ENCODE measurements at places on chromosomes 4 and X.

DNA sequence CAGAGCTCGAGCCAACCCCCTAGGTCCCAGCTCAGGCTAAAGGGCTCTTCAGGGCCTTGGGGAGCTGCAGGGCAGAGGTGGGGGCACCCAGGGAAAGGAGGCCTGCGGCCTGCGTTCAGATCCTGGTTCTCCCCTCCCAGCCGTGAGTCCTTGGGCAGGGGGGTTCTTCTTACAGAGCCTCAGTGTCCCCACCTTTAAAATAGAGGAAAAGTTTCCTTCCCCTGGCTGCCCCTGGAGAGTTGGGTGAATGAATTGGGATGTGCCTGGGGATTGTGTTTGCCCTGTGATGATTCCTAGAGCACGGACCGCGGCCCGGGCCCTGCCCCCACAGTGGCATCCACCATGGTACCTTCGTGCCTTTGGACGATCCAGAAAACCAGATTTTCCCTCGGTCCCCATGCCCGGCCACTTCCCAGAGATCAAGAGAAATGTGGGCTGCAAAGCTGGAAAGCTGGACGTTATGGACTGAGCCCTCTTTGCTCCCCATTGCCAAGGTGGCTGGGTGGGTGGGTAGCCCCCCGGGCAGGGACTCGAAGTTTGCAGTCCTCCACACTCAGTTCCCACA lies 11.4 kb downstream of the HTRA3 start:
- no peak for DNase-seq

- DNase-seq = no peak
Measured at GRCh38 chr4:138249132-138249531, 7.0 kb upstream of the SLC7A11 start.

DNA sequence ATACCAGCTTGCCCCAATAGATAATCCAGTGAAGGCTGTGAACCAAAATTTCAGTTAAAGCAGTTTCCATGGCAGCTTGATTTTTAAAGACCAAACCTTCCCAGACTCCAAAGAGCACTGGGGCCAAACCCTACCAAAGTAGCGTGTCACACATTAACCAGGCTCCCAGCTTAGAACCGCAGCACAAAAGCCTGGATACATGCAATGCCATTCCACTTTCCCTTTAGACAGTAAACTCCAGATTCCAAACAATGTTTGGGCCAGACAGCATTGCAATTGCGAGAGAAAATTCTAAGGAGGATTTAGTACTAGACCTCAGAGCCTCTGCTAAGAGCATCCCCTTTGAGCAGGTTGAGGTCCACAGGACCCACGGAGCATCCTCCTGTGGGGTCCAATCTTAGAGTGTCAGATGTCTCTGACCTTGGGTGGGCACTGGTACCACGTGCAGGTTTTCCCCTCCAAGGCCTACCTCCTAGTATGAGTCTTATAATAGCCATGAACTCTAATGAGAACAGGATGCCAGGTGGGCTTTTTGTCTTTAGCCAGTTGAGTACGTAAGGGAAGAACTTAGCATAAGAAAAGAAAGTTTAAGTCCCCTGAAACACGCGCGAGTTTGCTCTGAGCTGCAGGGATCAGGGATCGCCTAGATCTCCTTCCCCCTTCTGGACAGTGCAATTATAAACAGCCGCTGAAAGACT lies 38.8 kb downstream of the MGARP start:
- DNase-seq = no peak

DNA sequence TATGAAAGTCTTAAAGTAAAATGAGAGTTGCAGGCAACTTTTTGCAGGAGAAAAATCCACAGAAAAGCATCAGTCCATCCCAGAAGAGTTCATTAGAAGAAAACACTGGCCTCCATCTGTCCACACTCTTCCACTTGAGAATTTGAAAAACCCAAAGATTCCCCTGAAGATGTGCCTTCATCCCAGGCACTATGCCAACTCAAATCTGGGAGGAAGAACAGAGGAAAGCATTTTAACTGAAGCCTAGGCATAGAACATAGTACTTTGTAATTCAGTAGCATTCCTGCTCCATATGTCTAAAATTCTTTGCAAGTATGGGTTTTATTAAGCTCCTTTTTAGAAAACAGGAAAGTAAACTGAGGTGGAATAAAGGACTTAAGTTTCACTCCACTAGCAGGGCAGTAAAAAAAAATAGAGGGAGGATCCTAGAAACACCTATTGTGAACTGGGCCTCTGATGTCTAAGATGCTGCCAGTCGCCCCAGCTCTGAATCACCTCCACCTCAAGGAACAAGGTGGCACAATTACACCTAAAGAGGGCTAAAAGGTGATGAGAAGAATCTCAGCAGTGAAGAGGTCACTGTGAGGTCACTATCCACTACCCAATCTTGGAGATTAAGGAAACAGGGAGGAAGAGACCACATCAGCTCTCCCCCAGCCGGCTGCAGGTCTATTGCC lies 141.9 kb upstream of the FAM241A start:
- no peak for DNase-seq

DNA sequence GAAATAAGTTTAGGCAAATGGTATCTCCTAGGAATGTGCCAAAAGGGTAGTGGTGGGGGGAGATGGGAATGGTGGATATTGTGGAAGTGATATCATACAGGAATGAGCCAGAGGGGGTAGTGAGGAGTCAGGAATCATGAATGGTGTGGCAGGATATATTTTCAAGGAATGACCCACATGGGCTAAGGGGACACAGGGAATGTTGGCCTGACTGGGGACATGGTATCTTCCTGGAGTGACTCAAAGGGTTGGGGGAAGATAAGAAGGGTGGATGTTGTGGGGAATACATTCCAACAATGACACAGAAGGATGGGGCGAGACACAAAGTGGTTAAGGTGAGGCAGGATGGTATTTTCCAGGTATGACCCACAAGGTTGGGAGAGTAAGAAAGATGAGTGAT lies 60.6 kb downstream of the MAOA start:
- DNase-seq = no peak

GRCh38 chrX:34371754-34372153 lies 239.6 kb upstream of the FAM47A start:
- DNase-seq = no peak

DNA sequence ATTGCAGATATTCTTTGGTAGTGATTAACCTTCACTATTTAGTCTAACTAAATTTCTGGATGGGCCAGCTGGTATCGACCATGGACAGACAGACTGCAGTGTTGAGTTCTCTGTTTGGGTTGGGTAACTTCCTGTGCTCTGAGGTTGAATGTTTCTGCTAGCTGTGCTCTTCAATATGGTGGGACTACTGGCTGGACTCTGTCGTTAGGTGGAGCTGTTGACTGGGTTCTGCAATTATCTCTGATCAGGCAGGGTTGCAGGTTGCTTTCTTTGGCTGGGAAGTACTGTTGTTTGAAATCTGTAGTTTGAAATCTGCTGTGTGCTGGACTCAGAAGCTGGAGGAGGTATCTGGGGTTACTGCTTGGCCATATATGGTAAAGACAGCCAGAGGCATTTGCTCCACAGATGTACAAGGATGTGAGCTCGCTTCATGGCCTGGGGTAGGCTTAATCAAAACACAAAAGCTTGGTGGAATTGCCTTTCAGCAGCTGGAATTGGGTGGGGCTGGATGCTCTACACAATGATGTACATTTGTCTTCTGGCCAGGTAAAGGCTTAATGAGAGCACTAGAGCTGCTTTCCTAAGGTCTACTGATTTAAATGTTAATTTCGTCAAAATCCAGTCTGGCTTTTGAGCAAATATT lies 1472.0 kb downstream of the FAM133A start:
- DNase-seq = no peak
